ENCODE measurements at places on chromosomes 2 and 18. TPM values are rescaled to one million over a fixed set of nuclear protein-coding genes. Genes with fewer than 3 reads are reported as not detected.
A peak's percentile ranks its signal among the peaks of the same experiment; 100 is the strongest.

DNA sequence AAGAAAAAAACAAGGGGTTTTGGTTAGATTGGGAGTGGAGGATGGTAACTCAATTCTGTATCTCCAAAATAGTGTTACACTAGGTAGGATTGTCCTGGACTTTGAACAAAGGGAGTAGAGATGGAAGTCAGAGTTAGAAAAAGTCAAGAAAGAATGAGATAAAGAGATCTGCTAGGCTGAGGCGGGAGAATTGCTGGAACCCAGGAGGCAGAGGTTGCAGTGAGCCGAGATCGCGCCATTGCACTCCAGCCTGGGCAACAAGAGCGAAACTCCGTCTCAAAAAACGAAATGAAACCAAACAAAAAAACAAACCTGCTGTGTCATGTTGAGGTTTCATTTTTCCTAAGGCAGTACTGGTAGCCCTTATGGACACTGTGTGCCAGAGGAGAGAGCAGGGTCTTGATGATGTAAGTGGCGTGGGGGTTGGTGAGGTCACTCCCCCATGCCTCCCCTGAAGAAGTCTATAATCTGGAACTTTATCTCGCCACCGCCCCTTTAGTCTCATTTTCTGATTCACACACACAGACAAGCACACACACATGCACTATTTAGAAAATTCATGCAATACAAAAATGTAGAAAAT, 10.5 kb downstream of the DRC1 start:
- no peak overlapping the region for H3K27ac ChIP-seq
- no peak overlapping the region for H3K4me3 ChIP-seq
- H3K36me3 ChIP-seq, result no peaks in the 10 kb centered on the region
- no peaks in the 10 kb centered on the region for H3K4me1 ChIP-seq
- H3K27me3 ChIP-seq, result no peaks in the 10 kb centered on the region

GRCh38 chr2:217431577-217432269, 571.1 kb downstream of the TNS1 start:
- H3K27ac ChIP-seq, result peak overlapping the region; percentile 20
- H3K4me1 ChIP-seq, result no peaks in the 10 kb centered on the region
- no peaks in the 10 kb centered on the region for H3K36me3 ChIP-seq
- H3K4me3 ChIP-seq, result no peak overlapping the region
- H3K27me3 ChIP-seq, result no peaks in the 10 kb centered on the region

DNA sequence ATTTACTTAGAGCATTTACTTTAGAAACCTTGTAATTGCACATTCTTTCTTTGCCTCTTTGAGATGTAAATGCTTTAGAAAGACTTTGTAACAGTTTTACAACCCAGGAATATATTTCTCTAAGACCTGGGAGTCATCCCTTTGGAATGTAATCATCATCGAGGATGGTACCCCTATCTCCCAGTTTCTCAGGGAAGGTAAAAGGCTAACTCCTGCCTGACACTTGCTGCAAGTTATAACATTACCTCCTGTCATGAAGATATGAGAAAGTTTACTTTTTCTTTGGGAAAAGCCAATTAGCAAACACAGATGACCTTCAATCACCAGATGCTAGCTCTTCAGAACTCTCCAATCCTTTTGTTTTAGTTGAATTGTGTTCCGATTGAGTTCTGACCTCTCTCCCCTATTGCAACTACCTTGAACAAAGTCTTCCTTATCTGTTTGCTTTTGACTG, 420.3 kb upstream of the FSIP2 start:
- no peak overlapping the region for H3K27ac ChIP-seq
- no peak overlapping the region for H3K4me3 ChIP-seq
- DNase-seq, result no peak

- no peaks in the 10 kb centered on the region for H3K36me3 ChIP-seq
- H3K4me1 ChIP-seq, result no peaks in the 10 kb centered on the region
- peak overlapping the region; percentile 35 for H3K4me3 ChIP-seq
- no peaks in the 10 kb centered on the region for H3K27me3 ChIP-seq
Observed at GRCh38 chr2:38959938-38960608, 70.4 kb downstream of the ARHGEF33 start.

Gene EFR3B
- total RNA-seq, result 0.98 TPM

DNA sequence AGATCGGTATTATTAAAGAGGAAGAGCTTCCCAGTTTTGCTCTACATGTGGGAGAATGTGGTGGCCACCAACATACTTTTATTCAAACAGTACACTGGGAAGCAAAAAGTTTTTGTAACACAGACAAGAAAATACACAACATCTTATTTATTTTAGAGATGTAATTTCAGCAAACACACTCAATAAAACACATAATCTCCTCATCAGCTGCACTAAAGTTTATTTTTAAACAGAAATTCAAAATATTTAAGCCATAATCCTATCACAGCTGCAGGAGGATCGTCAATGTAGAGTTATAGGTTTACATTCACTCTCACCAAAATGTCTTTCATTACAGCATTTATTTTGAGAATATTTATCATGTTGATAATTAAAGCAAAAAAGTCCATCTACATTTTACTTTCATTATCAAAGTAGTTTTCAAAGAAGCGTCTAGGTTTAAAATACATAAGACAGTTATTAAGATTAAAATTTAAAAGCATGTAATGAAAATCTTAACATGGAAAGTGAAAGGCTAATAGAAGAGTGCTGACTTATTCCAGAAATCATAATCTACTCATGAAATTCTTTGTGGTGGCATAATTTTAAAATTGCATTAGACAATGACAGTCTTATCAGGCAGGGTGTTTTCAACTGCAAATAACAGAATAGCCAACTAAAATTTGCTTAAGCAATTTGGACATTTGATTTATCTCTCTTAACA, 61.0 kb downstream of the ANKRD44 start:
- no peaks in the 10 kb centered on the region for H3K27me3 ChIP-seq
- H3K4me3 ChIP-seq, result no peak overlapping the region
- H3K36me3 ChIP-seq, result no peaks in the 10 kb centered on the region

GRCh38 chr2:43152741-43153647, 73.4 kb downstream of the ZFP36L2 start:
- H3K27me3 ChIP-seq, result no peaks in the 10 kb centered on the region
- H3K36me3 ChIP-seq, result no peaks in the 10 kb centered on the region
- no peak for DNase-seq

GRCh38 chr2:26978061-26978596, 7.7 kb downstream of the MAPRE3 start:
- H3K27me3 ChIP-seq, result no peaks in the 10 kb centered on the region
- no peak overlapping the region for H3K4me3 ChIP-seq
- H3K4me1 ChIP-seq, result peaks cover 21% of the 10 kb centered on the region
- H3K27ac ChIP-seq, result peak overlapping the region; percentile 54
- H3K36me3 ChIP-seq, result no peaks in the 10 kb centered on the region
- peak; percentile 70 for DNase-seq

- no peaks in the 10 kb centered on the region for H3K36me3 ChIP-seq
- no peak overlapping the region for H3K27ac ChIP-seq
Observed at GRCh38 chr18:68533641-68534040, 181.3 kb downstream of the TMX3 start.

GRCh38 chr2:55301277-55301676, 32.2 kb upstream of the MTIF2 start:
- no peak overlapping the region for H3K27ac ChIP-seq
- H3K36me3 ChIP-seq, result no peaks in the 10 kb centered on the region
- H3K27me3 ChIP-seq, result no peaks in the 10 kb centered on the region
- no peak for DNase-seq
- no peaks in the 10 kb centered on the region for H3K4me1 ChIP-seq
- H3K4me3 ChIP-seq, result no peak overlapping the region

GRCh38 chr2:120625865-120626560, 109.7 kb upstream of the GLI2 start:
- H3K27ac ChIP-seq, result peak overlapping the region; percentile 92
- peak; percentile 94 for DNase-seq
- H3K4me1 ChIP-seq, result peaks cover 4% of the 10 kb centered on the region
- H3K36me3 ChIP-seq, result no peaks in the 10 kb centered on the region

DNA sequence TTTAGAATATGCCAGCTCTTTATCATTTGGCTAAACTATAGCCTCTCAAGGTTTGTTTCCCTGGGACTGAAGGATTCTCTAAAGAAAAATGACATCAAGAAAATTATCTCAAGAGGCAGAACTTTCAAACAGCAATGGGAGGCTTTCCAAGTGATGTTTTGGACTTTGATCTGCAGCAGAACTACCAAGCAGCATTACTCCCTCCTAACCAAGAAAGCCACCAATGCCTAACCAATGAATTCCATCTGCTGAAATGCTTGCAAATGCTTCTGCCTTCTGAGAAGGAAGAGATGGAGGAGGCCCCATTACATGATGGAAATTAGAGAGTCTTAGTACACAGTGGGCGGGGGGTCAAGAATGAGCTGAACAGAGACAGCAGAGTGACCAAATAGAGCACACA, 95.1 kb upstream of the SLC35G4 start:
- H3K27ac ChIP-seq, result no peak overlapping the region
- no peaks in the 10 kb centered on the region for H3K27me3 ChIP-seq
- H3K4me1 ChIP-seq, result no peaks in the 10 kb centered on the region
- no peak for DNase-seq

- peaks cover 3% of the 10 kb centered on the region for H3K4me1 ChIP-seq
- H3K4me3 ChIP-seq, result no peak overlapping the region
- H3K27ac ChIP-seq, result no peak overlapping the region
- H3K36me3 ChIP-seq, result no peaks in the 10 kb centered on the region
- peaks cover 27% of the 10 kb centered on the region for H3K27me3 ChIP-seq
Observed at GRCh38 chr2:15943378-15944280, 3.3 kb downstream of the MYCN start.

Gene DLGAP1
- total RNA-seq, result 5.2 TPM

DNA sequence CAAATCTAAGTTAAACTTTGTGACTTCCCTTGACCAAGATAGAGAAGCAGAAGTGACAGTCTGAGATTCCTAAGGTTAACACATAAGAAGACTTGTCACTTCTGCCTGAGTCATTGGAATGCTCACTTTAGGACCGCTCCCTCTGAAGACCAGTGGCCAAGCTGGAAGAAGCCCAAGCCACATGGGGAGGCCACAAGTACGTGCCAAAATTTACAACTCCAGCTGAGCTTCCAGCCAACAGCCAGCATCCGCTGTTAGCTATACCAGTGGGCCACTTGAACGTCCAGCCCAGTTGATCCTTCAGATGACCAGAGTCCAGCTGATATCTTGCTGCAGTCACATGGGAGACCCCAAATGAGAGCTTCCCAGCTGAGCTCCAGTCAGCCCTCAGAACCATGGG, 18.1 kb upstream of the ANTXR1 start:
- no peaks in the 10 kb centered on the region for H3K4me1 ChIP-seq
- H3K4me3 ChIP-seq, result no peak overlapping the region
- H3K27ac ChIP-seq, result no peak overlapping the region
- no peaks in the 10 kb centered on the region for H3K27me3 ChIP-seq

DNA sequence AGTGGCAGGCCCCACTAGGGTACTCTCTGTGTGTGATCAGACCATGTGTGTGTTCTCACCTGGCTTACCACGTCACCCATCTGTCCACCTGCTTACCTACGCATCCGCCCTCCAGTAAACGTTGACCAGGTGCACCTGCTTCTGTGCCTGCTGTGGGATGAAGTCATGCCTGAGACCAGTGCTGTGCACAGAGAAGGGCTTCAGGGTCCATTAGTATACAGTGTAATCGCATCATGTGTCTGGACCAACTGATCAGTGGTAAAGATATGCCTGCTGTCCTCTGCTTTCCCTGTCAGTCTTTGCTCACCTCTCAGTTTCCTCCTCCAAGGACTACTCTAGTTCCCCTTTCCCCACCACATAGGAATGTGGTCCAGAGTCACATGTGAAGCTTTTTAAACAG, 109.3 kb downstream of the FHOD3 start:
- H3K27ac ChIP-seq, result no peak overlapping the region
- H3K36me3 ChIP-seq, result no peaks in the 10 kb centered on the region
- no peaks in the 10 kb centered on the region for H3K4me1 ChIP-seq
- H3K4me3 ChIP-seq, result no peak overlapping the region
- no peak for DNase-seq

DNA sequence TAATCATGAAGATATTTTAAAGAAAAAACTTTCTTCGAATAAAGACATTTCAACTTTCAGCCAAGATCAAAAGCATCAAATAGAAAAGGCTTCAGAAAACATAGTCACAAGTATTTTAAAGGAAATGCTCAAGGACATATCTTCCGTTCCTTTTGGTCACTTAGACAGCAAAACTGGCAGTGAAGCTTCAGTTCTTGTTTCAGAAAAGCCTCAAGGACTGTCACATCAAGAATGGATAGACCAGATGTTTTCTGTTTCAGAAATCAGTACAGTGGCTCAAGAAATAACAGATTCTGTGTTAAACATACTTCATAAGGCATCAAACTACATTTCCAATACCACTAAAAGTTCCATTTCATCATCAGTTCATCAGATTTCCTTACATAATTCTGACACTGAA, 51.8 kb downstream of the FSIP2 start:
- H3K4me3 ChIP-seq, result no peak overlapping the region
- no peaks in the 10 kb centered on the region for H3K4me1 ChIP-seq
- H3K36me3 ChIP-seq, result no peaks in the 10 kb centered on the region
- H3K27me3 ChIP-seq, result no peaks in the 10 kb centered on the region
- DNase-seq, result no peak
- no peak overlapping the region for H3K27ac ChIP-seq

DNA sequence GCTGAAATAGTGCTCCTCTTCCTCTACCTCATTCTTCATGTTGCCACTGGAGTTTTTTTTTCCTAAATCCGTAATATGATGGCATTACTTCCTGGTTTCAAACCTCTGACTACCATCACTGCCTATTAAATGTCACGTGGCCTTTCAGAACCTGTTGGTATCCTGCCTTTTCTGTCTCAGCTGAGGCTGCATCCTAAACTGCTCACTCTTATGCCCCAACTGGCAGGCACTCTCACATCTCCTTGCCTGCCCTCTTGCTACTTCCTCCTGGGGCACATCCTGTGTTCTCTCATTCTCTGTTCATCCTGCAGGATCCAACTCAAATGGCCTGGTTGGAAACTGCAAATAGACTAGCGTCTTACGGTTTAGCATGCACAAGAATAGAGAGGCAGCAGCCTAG, 468.1 kb upstream of the FANCL start:
- H3K4me1 ChIP-seq, result no peaks in the 10 kb centered on the region
- H3K27me3 ChIP-seq, result no peaks in the 10 kb centered on the region
- H3K4me3 ChIP-seq, result no peak overlapping the region

GRCh38 chr2:165864296-165864695, 70.2 kb upstream of the GALNT3 start:
- no peaks in the 10 kb centered on the region for H3K4me1 ChIP-seq
- H3K4me3 ChIP-seq, result no peak overlapping the region
- H3K27ac ChIP-seq, result no peak overlapping the region
- H3K36me3 ChIP-seq, result no peaks in the 10 kb centered on the region

DNA sequence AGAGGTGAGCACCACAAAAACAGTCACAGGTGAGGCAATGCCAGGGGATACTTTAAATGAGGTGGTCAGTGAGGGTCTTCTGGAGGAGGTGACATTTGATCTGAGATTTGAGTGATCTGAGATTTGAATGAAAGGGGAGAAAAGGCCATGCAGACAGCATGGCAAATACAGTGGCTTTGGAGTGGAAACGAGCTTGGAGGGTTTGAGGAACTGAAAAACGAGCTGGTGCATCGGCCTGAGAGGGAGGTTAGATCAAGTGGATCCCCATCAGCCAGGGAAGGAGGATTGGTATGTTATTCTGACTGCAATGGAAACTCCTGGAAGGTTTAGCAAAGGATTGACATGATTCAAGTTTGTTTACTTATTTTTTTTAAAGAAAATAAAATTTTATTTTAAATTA, 245.1 kb downstream of the KCNS3 start:
- H3K27me3 ChIP-seq, result no peaks in the 10 kb centered on the region
- no peak for DNase-seq
- no peaks in the 10 kb centered on the region for H3K4me1 ChIP-seq
- H3K36me3 ChIP-seq, result no peaks in the 10 kb centered on the region
- no peak overlapping the region for H3K27ac ChIP-seq

Measured in breast epithelium (tissue), 4 donors.